NCI-H69 (cell line): ENCODE measurements at places on chromosomes 5 and 9.
A peak's percentile ranks its signal among the peaks of the same experiment; 100 is the strongest.

DNA sequence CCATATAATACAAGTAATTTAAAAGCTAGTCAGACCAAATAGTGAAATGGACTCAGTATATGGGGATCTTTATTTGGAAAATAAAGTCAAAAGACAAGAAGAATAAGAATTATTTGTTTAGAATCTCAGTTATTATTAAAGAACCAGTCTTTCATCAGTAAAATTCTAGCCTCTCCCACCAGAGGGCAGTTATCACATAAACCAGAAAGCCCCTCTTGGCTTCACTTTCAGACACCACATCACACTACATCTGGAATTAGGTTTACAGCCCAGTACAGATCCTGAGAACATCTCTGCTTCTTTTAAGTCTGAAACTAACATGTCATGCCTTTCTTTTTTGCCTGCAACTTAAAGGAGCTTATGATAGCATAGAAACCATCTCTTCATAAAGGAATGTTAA is 12.2 kb upstream of the HSPB3 start:
- peak; percentile 42 for DNase-seq

DNA sequence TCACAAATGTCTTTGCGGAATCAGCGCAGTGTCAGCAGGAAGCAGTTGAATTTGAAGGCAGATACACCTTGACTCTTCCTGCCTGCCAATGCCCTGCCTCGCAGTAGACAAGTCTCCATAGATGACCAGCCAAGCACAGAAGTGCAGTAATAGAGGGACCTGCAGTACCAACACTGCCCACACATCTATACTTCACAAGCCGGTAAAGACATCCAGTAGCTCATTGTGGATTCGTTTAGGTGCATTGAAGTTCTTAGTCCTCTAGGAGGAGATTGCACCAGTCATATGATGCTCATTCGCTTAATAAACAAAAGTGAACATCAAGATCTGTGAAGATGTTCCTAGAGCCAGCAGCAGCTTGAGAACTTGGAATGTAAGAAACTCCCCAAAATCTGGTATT is 7.1 kb upstream of the IFNA2 start:
- peak; percentile 41 for DNase-seq

DNA sequence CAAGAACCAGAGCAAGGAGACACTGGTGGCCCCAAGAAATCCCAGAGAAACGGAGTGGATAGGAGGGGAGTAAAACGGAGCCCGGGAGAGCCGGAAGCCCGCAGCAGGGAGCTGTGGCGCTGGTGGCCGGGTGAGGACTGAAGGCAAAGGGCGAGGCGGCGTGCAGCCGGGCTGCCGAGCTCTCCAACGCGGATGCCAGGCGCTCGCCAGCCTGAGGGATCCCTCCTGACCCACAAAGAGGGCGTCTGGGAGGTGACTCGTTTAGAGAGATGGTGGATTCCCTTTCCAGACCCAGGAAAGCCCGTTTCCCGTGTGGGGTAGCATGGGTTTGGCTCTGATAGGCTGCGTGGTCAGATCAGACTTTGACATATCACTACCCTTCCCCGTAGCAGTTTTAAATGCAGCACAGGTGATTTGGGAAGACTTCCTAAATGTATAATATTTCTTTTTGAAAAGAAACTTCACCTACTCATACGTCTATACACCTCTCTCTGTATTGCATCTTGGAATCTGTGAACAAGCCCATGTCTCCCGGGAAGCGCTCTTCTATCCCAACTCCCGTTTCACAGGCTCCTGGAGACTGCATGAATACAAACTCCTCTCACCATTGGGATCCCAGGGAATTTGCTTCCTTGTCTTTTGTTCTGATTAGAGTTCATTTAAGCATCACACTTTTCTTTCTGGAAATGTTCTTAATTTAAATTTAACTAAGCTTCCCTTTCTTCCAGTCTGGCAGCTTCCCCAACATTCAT is 158.1 kb downstream of the C9orf152 start:
- DNase-seq, result peak; percentile 80

DNA sequence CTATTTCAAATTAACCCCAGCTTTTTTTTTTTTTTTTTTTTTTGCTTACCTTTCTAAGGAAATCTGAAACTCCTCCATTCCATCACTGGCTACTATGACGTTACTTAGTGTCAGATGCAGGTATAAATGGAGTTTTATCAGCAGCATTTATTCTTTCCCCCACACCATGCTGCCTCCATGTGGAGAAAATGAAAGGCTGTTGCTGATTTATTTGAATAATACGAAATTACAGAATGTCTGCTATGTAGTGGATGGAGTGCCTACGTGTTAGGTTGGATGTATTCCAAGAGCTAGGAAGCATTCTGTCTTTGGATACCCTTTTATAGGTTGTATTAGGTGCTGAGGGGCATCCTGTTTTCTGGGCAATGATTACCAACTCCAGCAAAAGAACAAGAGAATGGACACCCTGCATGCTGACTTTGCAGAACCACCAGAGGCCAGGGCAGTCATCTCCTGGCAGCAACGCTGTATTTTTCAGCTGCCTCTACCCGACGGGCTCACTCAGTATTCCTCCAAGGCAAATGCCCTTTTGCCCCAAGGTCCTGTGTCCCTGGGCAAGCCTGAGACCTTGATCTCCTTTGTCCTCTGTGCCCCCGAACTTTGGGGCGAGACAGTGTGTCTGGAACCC is 199.5 kb downstream of the ALDH1A1 start:
- peak; percentile 86 for DNase-seq

DNA sequence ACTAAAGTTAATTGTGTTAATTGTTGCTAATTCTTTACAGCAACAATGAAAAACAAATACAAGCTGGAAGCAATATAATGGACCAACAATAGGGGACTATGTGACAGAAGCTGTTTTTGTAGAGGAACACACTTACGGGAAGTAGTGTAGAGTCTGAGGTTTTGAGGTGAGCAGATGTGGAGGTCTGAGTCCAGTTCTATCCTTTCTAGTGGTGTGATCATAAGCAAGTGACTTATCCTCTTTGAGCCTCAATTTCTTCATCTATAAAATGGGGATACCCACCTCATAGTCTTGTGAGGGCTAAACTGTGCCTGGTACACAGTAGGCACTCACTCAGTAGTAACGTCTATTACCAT is 28.3 kb downstream of the ALG2 start:
- DNase-seq, result no peak

- no peak for DNase-seq
Measured at GRCh38 chr9:129355631-129356030, 177.6 kb upstream of the IER5L start.

- DNase-seq, result peak; percentile 24
Measured at GRCh38 chr9:72864327-72864726, 88.5 kb downstream of the ALDH1A1 start.

DNA sequence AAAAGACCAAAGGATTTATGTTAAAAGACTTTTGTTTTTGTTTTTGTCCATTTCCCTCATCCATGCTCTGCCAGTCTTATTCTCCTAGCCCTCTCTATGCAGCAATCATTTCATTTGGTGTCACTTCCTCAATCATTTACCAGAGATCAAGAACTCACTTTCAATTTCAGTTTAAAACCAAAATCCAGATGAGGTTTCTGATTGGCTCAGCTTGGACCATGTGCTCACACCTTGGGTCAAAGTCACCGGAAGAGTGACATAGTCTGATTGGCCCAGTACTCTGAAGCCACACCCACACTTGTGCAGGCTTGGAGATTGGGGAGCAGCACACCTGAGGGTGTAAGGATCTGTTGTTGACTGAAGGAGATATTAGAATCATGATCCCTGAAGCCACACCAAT is 79.6 kb downstream of the TLR4 start:
- peak; percentile 22 for DNase-seq

GRCh38 chr5:175595905-175596304 is 62.0 kb upstream of the HRH2 start:
- no peak for DNase-seq

GRCh38 chr5:74693191-74693590 is 8.2 kb downstream of the HEXB start:
- no peak for DNase-seq

GRCh38 chr5:133962131-133962530 is 6.3 kb downstream of the C5orf15 start:
- DNase-seq, result peak; percentile 10

DNA sequence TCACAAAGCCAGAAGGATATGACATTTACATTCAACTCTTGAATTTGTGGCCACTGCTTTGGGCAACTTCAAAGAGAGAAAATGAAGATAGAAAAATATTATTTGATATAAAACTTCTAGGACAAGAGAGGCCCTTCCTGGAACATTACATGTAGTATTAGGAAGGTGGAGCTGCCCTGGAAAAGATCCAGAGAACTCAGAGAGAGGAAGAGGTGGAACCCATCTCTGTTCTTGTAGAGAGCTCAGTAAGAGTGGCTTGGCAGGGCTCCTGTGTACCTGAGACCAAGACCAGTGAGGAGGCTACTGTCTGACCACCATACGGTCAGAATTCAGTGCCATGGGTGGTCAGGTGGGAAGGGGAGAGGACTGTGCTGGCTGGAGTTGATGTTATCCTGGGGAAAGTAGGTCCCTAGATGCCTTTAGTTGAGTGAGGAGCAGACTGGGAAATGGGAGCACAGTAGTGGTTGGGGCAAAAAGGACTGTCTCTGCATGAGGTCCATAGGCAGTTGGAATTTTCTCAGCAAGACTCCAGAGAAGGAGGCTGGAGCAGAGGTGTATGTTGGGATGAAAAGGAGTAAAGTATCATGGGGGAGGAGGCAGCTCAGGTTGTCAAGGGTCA is 7.6 kb downstream of the TGFBI start:
- DNase-seq, result no peak

DNA sequence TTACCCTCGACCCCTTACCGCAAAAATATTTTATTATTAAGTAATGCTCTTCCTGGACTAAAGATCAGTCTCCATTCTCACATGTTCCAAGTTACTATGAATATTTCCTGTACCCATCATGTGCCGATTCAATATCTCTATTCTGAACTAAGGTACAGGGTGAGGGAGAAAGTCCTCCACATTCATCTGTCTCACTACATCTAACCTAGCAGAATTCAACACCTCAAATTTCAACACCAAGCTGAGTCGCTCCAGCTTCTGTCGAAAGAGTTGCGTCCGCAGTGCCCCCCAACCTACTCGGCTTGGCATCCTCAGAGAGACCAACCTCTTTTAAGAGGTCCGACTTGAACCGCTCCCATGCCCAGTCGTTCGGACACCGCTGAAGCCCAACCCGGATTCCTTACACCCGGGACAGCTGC is 1.0 kb downstream of the CERT1 start:
- no peak for DNase-seq

DNA sequence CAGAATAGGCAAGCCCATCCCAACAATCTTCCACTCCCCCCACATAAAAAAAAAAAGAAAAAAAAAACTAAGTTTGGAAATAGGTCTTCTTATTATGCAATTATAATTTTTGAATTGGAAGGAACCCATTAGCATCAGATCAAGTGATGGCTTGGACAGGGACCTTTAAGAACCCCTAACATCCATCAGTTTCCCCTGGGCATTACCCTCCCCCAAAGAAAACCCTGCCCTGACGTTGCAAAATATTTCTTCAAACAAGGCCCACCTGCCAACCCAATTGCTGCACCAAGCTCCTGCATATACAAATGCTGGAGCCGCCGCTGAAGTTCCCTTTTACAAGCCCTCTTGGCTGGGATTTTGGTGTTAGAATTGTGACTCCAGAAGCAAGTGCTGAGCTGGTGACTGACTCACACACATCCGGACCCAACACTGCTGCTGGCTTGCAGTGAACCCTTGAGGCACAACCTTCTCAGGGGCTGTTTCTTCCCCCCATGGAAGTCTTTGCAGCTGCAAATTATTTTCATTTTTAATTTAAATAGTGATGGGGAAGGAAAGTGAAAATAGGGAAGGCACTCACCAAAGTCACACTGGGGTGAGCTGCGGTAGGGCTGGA is 56.1 kb upstream of the AFAP1L1 start:
- no peak for DNase-seq

GRCh38 chr9:76255781-76256455 is 138.3 kb downstream of the RFK start:
- no peak for DNase-seq
